GM18507 (cell line): ENCODE measurements at places on chromosomes 2 and 18.

DNA sequence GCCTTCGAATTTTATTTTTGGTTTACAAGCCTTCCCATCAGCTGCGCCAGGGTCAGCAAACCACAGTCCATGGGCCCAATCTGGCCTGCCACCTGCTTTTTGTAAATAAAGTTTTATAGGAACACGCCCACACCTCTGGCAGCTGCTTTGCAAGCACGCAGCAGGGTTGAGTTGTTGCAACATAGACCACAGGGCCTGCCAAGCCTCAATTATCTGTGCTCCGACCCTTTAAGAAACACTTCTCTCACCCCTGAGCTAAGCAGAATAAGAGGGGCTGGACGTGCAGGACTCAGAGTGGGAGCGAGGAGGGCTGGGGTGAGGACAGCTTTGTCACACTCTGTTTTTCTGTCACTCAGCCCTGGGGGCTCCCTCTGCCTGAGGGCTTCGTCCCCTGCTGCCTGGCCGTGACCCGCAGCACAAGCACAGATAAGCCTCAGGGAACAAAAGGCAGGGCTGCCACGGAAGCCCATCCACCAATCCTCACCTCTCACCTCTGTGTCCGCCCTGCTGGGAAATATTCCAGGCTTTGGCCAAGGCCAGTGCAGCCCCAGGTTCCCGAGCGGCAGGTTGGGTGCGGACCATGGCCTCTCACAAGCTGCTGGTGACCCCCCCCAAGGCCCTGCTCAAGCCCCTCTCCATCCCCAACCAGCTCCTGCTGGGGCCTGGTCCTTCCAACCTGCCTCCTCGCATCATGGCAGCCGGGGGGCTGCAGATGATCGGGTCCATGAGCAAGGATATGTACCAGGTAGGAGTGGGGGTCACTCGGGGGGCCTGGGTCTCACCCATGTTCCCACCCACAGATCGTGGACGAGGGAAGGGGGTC is at the start of gene AGXT:
Gene AGXT (plus strand): TSS at position 539 of the 823 bp plus-strand sequence. CDS start 42 bp downstream, at position 581.
- no peak for DNase-seq

- no peak for DNase-seq
Measured at GRCh38 chr18:27619906-27620305, 434.8 kb upstream of the CHST9 start.

DNA sequence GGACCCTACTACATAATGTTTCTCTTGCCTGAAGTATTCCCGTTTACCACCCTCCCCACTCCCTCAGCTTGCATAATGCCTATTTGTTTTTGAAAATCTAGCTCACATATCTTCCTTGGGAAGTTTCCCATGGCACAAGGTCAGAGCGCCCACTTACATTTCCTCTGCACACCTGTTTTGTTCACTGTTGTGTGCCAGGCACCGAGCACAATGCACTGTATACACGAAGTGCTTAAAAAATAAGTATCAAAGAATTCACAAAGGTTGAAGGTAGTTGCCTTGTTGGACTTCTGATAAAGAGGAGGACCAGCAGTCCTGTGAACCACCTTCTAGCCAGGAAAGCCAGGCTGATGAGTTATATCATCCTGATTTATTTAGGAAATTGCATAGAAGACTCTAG is 16.8 kb upstream of the RHOB start:
- no peak for DNase-seq

- DNase-seq = no peak
Measured at GRCh38 chr18:28581521-28582071, 404.7 kb upstream of the CDH2 start.

- no peak for DNase-seq
Measured at GRCh38 chr18:46297124-46297523, 192.9 kb downstream of the HAUS1 start.

DNA sequence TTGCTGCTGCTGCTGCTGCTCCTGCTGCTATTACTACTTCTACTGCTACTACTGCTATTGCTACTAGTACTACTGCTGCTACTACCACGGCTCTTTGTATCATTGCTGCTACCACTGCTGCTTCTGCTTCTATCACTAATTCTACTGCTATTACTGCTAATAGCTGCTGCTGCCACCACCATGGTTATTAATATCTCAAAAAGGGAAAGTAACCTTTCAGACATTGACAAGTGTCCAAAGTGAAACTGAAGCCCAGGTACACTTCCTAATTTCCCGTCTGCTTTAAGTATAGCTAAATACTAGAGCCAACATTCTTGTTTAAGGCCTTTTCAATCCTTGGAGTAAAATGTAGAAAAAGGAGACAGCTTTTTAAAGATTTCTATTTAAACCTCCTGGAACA is 45.4 kb upstream of the EHBP1 start:
- DNase-seq = peak; percentile 3

DNA sequence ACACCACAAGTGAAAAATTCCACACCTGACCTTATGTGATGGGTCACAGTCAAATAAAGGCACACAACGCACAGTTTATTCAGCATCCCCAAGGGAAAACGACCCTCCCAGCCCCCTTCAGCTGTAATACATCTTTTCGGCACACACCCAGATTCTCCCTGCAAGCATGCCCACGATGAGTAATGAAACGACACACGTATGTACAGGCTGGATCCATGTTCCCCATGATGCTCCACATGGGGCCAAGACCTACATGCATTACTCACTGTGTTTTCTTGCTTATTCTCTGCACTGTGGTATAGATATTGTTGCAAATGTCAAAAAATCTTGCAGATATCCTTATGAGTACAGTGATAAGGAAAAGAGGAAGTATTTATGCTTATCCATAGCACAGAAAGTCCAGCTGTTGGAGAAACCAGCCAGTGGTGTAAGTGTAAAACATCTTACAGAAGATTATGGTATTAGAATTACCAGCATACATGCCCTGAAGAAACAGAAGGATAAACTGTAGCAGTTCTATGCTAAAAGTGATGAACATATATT is 32.5 kb upstream of the SGPP2 start:
- no peak for DNase-seq

- no peak for DNase-seq
Measured at GRCh38 chr2:221068123-221068522, 504.0 kb downstream of the EPHA4 start.

DNA sequence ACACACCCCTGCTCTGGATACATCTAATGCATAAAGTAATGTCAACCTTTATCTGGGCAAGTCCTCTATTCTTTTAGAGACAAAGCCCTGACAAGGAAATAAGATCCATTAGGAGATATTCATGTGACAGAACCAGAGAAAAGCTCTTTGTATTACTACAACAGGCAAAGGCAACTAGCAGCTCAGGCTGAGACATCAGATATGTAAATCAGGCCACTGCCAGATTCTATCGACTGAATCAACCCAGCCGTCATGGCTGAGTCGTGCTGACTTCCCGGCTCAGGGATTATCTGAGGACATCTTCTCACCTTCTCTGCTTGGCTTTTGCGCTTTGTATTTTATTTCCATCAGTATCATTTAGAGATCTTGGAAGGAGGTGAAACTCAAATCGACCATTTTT is 294.5 kb downstream of the PLCL1 start:
- DNase-seq = no peak

DNA sequence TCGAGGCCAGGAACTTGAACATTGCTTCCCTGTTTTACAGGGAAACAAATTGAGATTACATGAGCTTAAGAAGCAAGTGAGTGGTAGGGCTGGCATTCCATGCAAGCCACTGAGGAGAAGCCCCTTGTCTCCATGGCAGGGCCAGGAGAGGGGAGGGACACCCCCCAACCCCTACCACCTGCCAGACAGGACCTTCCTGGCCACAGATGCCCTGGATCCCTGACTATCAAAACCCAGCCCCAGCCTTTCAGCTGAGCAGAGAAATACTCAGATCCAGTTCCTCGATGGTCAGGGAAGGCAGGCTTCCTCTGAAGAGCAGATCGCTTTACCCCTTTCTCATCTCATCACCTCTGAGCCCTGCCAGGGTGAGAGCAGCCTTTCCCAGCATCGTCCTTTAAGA is 53.8 kb upstream of the ALPP start:
- DNase-seq = no peak

DNA sequence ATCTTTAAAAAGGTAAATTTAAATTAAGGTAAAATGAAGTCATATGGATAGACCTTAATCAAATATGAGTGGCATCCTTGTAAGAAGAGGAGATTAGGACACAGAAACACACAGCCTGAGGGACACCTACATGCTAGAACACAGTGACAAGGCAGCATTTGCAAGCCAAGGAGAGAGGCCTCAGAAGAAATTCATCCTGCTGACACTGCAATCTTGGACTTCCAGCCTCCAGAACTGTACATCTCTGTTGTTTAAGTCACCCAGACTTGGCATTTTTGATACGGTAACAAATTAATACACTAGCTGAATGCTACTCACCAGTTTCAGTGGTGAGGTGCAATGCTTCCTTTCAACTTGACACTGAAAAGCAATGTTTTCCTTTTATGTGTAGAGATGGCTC is 305.0 kb downstream of the TDRD15 start:
- DNase-seq = no peak

- no peak for DNase-seq
Measured at GRCh38 chr2:112646102-112646719, 472 bp downstream of the SLC20A1 start.

DNA sequence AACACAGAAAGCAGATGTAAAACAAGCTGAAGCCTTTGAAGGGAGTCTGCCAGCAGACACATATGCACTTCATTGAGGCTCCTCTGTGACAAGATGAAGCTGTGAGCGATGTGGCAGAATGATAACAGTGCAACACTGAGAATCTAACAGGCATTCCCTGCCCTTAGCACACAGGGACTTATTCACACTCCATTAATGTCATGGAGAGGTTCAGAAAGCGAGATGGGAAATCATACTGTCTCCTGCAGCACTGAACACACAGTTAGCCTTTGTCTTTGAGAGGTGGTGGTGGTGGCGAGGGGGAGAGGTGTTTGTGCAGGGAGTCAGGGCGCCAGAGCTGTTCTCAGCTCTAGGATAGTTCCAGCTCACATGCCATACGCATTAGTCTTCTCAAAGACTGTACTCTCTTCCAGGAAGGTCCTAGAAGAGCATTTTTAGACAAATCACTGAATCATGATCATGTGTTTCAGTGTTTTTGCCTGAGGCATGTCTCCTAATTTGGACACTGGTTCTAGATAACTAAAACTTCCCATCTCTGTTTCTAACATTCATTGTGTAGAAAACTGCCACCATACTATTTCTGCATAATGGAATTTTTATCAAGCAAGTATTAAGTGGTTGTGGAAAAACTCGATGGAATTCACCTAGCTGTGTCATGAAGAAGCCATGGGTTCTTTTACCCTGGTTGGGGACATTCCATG is 93.5 kb upstream of the ITGB6 start:
- no peak for DNase-seq

- DNase-seq = no peak
Measured at GRCh38 chr2:146392631-146393030, 1452.2 kb upstream of the ACVR2A start.
